ENCODE measurements at places on chromosomes 13 and 19.

GRCh38 chr13:80047406-80047805 lies 293.5 kb downstream of the SPRY2 start:
- DNase-seq = no peak

- DNase-seq = no peak
These were observed 903 bp downstream of the LATS2 start for GRCh38 chr13:21060338-21061028.

DNA sequence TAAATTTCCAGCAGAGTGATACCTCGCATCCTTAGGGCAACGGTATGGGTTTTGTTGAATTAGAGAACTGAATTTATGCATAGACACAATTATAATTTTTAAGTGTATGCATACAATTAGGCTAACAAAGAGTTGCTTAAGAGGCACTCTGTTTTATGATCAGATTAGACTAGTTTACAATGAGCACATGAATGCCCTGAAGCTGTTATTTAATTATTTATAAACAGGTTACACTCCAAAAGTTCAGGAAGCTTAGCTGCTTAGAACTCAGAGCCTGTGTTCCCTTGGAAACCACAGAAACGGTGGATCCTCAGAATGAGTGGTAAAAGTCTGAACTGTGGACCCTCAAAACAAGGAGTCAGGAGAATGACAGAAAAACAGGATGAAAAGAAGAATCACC lies 72.5 kb upstream of the FBXL3 start:
- DNase-seq = no peak

DNA sequence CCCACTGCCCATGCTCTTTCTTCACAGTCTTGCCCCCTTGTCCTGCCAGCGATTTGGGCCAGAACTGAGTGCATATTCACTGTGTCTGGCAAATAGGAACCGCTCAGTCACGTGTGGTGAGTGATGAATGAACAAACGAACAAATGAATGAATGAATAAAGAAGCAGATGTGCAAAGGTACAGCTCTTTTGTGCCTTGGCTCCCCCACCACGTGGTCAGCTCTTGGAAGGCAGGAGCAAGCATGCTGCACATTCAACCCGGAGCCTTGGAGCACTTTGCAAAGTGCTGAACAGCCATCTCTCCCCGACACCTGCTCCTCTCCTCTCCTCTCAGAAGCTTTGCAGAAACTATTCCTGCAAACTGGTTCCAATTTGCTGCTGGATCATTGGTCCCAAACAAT lies 52.4 kb downstream of the LATS2 start:
- DNase-seq = no peak

- no peak for DNase-seq
These were observed 13.8 kb upstream of the EHD2 start for GRCh38 chr19:47699360-47699917.

- no peak for DNase-seq
These were observed 4.8 kb downstream of the SOX21 start for GRCh38 chr13:94707400-94708021.

GRCh38 chr13:112652512-112653070 lies 37.2 kb upstream of the ATP11A start:
- DNase-seq = no peak

DNA sequence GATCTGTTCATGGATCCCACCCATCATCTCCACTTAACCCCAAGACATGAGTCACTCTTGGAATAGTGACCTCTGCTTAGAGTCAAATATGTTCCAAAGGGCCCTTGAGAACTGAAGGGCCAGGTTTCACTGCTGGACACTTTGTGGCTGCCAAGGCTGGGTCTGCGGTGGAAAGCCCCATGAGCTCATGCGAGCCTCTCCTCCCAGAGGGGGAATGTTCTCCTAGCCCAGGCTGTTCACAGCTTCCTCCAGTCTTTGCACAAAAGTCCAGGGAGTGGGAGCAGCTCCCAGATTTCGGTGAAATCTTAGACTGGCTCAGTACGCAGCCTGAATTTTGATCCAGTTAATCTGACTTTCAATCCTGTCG lies 732 bp upstream of the DCLK1 start:
- DNase-seq = no peak

DNA sequence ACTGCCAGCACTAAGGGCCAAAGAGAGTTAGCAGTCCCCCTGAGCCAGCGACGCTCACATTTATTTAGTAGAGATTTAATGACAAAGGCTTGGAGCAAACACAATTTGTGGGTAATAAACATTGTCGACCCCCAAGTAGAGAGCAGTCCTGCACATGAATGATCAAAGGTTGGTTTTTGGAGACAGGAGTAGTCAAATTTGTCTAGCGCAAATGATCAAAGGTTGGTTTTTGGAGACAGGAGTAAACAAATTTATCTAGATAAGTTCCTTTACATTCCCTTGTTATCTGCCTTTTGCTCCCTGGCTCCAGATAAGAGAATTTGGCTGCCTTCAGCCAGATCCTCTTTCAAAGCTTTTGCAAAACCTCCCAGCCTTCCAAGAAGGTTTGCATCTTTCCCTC lies 26.9 kb downstream of the METTL21C start:
- no peak for DNase-seq

GRCh38 chr19:16416991-16417390 lies 54.8 kb downstream of the EPS15L1 start:
- no peak for DNase-seq

DNA sequence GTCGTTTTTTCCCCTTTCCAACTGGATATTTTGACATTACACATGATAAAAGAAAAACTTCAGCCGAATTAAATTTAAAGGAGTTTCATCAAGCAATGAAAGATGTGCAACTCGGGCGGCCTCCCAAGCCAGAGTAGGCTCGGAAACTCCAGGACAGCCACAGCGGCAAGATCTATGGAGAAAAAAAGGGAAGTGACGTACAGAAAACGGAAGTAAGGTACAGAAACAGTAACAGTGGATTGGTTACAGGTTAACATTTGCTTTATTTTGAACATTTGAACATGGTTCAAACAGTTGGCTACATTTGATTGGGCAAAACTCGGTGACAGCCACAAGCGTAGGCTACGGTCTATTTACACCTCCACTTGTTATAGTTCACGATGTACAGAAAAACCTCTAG lies 30.5 kb upstream of the FAM124A start:
- no peak for DNase-seq

- DNase-seq = no peak
These were observed 2.7 kb downstream of the COL5A3 start for GRCh38 chr19:10007371-10008183.

DNA sequence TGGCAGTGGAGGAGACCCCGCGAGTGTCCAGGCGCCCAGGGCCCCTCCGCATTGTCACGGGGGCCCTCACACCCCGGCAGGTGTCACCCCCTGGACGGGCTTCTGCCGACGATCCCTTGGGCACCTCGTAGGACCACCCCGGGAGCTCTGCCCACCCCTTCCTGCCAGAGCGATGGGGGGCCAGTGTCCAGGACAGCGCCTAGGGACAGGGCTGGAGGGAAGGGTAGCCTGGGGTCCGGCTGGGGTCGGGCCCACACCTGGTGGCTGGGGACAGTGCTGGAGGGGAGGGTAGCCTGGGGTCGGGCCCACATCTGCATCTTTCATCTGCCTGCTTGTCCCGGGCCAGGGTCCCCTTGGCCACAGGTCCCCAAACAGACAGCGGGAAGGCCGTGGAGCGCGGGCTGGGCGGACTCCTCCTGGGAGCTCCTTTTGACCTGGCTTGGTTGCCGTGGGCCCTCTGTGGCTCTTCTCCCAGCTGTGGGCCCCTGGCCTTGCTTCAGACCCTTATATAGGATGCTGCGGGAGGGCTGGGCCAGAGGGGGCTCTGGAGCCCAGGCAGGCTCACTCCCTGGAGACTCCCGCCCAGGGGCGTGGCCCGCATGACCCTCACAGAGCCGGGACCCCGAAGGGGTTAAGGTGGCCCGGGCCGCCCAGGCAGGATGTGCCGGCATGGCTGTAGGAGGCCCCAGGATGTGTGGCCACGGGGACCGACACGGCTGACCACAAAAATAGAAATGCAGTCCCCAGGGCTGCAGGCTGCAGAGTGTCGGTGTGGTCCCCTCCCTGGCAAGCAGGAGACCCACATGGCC lies 74.1 kb upstream of the MCF2L start:
- DNase-seq = no peak

GRCh38 chr19:48719263-48720171 lies at the start of gene MAMSTR:
Gene MAMSTR, minus strand, starts transcription at chr19:48719725. Its CDS starts 694 bp downstream, at chr19:48719031.
- no peak for DNase-seq

- no peak for DNase-seq
These were observed at the start of gene HIF3A for GRCh38 chr19:46296722-46297461. Gene HIF3A, plus strand, starts transcription at chr19:46297042. Its CDS starts 35 bp downstream, at chr19:46297077.

DNA sequence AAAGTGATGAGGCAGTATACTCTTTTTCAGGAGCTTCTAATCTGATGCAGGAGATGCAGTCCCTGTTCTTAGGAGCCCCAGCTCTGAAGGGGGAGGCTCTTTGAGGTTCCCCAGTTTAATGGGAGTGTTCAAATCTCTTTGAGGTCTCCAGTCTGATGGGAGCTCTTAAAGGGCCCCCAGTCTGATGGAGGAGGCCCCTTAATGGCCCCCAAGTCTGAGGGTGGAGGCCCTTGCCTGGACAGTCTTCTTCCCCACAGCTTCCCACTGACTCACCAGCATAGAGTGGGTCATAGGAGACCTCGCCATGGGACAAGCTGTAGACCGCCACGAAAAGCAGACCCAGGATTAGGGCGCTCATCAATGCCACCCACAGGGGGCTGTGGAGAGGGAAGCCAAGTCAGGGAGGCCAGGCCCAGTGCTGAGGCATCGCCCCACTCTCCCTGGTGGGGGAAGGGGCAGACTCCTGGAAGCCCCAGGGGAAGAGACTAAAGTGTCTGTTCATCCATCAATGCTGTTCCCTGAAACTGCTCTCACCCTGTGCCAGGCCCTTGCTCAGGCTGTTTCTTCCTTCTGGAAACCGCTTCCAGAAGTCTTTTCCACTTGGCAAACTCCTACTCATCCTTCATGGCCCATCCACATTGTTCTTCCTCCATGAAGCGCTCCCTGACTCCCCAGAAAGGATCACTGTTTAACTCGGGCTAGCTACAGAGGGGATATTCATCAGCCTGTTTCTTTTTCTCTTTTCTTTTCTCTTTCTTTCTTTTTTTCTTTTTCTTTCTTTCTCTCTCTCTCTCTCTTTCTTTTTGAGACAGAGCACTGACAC lies 2.1 kb downstream of the TM6SF2 start:
- no peak for DNase-seq

- DNase-seq = no peak
These were observed 20.0 kb upstream of the GPR18 start for GRCh38 chr13:99278200-99278599.

GRCh38 chr13:92592757-92593156 lies 633.9 kb upstream of the GPC6 start:
- no peak for DNase-seq

GRCh38 chr13:96835546-96835945 lies 158.7 kb downstream of the OXGR1 start:
- DNase-seq = no peak

- DNase-seq = no peak
These were observed 48.6 kb upstream of the TRPC4 start for GRCh38 chr13:37918116-37918714.

GRCh38 chr19:14407605-14408484 lies 11.3 kb downstream of the DDX39A start:
- DNase-seq = no peak

DNA sequence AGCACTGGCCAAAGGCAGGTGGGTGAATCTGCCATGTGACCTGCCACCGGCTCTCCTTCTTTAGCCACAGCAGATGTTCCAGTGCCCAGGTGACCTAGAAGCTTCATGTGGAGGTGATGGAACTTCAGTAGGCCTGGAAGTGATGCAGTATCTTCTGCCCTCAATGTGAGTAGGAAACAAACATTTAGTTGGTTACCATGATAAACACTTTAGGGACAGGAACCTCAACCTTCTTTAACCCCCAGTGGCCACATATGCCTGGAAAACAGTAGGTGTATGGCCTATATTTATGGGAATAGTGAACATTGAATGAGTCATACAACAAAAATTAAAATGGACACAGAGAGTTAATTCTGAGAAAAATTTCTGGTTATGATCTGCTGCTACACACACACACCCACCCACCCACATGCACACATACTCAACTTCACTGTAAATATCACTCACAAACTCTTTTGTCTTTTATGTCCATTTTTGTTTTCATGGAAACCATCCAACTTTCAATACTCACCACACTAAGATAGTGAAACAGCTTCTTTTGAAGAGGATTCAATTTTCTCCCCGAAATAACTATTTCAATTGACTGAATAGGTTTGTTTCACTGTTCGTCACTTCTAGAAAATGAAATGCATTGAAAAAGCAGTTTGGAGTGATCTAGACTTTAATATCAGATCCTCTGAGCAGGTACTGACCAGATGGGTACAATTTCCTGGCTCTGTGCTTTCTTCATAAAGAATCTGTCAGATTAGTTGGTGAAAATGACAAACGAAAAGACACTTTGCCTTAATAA lies 97.3 kb downstream of the STARD13 start:
- DNase-seq = no peak

DNA sequence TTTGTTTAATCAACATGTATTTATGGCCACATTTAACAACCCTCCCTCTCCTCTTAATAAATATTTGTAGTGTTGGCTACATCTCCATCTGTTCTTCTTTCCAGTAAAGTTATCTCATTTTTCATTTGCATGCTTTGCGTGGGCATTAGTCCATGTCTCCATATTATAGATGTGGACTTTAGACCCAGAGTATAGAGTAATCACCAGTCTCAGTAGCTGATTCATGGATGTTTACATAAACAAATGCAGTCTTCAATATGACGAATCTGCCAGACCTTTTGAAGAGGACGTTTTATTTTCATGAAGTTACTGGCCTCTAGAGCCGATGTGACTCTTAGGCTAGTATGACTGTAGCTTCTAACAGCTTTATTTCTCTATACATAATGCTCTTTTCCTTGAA lies 1546.2 kb downstream of the OLFM4 start:
- no peak for DNase-seq

DNA sequence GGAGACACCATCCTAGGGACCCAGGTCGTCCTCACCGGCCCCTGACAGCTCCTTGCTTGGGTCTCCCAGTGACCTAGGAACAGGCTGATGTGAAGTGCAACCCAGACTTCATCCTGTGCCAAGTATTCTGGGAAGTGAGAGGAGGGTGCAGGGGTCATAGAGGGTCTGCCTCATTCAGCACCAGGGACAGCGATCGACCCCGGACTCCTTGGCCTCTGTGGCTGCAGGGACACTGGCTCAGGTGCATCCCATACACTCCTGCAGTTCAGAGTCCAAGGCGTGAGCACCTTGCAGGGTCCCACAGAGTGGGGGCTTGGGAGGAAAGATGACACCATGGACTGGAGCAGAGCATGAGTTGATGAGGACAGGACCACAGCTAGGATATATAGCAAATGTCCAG lies 10.0 kb upstream of the OR10H2 start:
- DNase-seq = no peak

Data from epithelial cell of proximal tubule (primary cell).